ENCODE measurements at places on chromosomes 1 and 21.

- no peak for DNase-seq
Measured at GRCh38 chr1:165375623-165376022, 19.1 kb upstream of the LMX1A start.

DNA sequence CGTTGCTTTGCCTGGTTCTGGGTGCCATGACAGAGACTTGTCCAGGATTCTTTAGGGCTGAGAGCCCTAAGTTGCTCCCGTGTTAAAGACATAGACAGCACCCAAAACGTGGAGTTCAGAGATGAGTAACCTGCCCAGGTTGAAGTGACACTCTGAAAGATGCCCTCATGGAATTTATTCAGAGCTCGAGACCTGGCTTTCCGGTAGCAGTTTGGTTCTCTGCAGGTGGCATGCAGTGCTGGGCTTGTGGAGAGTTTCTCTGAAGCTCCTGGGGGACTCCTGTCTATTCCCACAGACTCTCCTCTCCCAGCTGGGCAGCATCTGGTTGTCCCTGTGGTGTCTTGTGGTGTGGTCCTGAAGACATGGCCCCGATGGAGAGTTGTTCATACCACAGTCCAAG is 241.0 kb downstream of the RHOU start:
- DNase-seq = no peak

GRCh38 chr1:31272369-31272768 is 24.2 kb downstream of the SNRNP40 start:
- no peak for DNase-seq

DNA sequence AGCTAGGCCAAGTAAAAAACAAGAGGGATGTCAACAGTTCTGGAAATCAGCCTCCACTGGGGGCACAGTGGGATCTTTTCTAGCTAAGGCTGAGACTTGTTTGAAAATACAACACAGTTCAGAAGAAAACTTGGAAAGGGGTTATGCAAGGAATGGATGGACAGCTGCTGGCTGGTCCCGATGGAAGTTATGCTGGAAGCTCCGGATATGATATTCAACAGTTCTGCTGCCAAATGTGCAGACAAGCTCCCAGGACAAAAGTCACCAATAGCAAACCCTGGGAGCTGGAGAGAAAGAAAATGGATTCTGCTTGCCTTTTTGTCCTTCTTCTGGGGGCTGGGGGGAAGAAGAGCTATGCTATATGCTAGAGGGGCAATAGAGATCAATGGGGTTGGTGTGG is 14.3 kb downstream of the LMX1A start:
- no peak for DNase-seq

- no peak for DNase-seq
Measured at GRCh38 chr1:183873642-183874041, 68.7 kb downstream of the RGL1 start.

- DNase-seq = no peak
Measured at GRCh38 chr1:34781071-34781843, at the start of gene GJB3. TSS of gene GJB3 (plus strand) at chr1:34781214. CDS start at chr1:34784763, 3,549 bp downstream.

GRCh38 chr1:197787056-197787455 is 11.8 kb upstream of the DENND1B start:
- no peak for DNase-seq

DNA sequence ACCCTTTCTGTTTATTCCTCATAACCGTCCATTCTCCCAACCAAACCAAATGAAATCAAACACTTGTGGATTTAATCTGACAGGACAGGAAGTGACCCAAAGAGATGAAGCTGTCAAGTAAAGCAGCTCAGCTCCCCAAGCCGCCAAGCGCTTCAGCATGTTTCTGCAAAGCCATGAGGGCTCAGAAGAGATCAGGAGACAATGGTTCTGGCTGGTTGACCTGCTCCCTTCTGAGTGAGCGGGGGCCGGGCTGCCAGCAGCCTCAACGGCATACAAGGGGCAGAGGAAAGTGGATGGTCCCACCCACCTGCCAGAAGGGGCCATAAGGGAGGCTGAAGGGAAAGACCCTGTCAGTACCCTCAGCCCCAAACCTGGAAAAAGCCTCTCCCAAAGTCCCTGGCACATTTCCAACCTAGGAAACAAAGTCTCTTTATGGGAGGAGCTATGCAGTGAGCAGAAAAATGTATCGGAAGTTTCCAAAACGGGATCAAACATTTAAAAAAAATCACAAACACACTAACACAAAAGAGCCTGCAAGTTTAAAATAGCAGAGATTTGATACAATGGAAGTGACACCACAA is 45.4 kb downstream of the SLC45A1 start:
- no peak for DNase-seq

DNA sequence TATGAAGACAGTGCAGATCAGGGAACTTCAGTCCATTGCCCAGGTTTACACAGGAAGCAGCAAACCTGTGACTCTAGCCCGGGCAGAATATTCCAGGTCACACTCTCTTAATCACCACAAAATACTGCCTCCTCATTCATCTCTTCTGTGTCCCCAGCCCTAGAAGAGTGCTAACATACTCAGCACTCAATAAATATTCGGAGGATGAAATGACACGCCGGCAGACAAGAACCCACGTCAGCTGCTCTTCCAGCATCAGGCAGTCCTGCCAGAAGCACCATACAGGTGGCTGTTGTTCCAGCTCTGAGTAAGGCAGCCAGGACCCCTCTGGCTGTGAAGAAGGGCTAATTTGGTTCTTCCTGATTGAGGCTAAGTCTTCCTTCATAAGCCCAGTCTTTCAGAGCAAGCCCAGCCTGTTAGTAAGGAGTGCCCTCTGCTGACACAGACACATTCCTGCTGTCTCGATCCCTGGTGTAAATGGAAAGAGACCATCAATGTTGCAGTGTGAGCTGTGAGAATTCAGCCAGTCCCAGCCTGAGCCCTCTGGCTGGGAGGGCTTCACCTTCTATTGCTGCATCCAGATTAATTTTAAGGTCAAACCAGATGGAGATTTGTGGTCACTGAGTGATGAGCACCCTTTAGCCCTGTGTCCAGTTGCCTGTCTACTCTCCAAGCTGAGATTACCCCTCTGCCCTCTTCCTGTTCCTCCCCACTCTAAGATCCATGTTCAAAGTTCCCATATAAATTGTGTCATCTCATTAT is 45.0 kb upstream of the KIRREL1 start:
- DNase-seq = no peak

GRCh38 chr1:103142461-103142860 is 34.1 kb upstream of the COL11A1 start:
- DNase-seq = no peak

GRCh38 chr1:66438062-66438461 is 95.9 kb upstream of the SGIP1 start:
- DNase-seq = no peak

GRCh38 chr1:239169276-239169675 is 217.1 kb upstream of the CHRM3 start:
- DNase-seq = no peak

GRCh38 chr1:218488986-218489385 is 143.8 kb downstream of the TGFB2 start:
- DNase-seq = no peak

DNA sequence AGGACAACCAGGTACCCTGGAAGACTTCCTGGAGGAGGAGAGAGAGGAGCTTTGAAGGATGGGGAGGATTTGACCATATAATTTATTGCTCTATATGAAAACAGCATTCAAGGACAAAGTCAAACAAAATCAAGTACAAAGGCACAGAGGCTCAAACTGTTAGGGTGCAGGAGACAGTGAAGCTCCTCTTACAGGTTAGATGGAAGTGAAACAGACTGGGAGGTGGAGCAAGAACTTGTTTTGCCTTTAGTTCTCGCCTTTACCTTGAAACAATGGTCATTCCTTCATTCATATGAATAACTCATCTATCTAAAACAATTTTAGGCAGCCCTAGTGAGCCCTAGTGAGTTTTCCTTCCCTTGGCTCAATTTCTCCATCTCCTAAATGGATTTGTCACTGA is 199.6 kb downstream of the HIVEP3 start:
- no peak for DNase-seq

GRCh38 chr21:26572076-26572701 is 897 bp downstream of the CYYR1 start:
- DNase-seq = no peak

DNA sequence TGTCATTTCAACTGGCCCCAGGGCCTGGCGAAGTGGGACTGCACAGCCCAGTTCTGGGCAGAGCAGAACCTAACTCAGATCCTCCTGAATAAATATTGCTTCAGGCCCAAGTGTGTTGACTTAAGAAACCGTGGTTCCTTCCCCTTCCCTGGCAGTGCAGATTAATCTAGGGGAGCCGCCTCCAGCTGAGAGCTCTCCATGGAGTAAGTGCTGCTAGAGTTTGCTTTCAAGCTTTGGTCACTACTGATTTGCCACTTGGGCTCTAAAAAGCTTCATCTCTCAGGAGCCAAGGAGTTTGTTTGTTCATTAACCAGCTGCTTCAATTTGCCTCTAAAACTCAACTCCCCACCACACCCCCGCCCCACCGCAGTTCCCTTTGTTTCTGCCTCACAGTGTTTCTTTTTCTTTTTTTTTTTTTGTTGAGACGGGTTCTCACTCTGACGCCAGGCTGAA is 112.1 kb downstream of the DTL start:
- DNase-seq = no peak

- DNase-seq = no peak
Measured at GRCh38 chr1:165119086-165119485, 237.4 kb downstream of the LMX1A start.

GRCh38 chr21:44738621-44739020 is 27.2 kb upstream of the TSPEAR start:
- DNase-seq = no peak

- DNase-seq = no peak
Measured at GRCh38 chr1:41456847-41457540, 27.5 kb downstream of the EDN2 start.

DNA sequence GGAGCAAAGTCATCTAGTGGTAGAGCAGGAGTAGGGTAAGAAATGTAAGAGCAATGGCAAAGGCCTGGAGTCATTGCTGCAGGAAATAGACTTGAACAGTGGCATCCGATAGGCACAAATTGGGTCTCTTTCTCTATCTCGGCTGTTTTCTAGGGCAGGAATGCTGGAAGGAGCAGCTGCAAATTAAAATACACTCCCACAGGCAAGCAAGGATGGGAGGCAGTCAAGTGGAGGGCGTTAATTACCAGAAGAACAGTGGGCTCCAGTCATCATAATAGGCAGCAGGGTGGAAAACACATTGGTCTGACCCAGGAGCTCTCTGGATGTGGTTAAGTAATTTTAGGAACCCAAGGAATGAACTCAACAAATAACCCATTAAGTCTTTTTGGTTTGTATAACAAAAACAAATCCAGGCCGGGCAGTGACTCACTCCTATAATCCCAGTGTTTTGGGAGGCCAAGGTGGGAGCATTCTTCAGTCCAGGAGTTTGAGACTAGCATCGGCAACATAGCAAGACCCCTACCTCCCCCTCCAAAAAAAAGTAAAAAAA is 7.8 kb upstream of the TDRD5 start:
- DNase-seq = no peak

- DNase-seq = no peak
Measured at GRCh38 chr1:40785446-40785845, 1.9 kb downstream of the KCNQ4 start.

GRCh38 chr1:225973158-225973557 is 26.0 kb downstream of the SDE2 start:
- DNase-seq = no peak

DNA sequence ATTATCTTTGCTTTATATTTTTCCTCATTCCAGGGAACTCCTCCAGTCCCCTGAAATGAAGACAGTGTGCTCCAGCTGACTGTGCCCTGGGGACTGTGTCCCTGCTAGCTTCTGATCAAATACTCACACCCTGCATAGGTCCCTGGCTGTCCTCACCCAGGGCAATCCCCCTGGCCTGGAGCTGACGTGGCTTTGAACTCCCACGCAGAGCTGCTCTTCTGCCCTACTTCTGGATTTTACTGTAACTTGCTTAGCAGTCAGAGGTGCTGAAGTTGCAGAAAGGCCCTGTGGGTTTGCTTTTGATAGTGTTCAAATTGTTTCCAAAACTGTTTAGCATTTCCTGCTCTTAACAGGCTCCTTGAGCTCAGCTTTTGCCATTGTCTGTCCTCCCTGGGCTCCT is 186.5 kb downstream of the FASLG start:
- no peak for DNase-seq

DNA sequence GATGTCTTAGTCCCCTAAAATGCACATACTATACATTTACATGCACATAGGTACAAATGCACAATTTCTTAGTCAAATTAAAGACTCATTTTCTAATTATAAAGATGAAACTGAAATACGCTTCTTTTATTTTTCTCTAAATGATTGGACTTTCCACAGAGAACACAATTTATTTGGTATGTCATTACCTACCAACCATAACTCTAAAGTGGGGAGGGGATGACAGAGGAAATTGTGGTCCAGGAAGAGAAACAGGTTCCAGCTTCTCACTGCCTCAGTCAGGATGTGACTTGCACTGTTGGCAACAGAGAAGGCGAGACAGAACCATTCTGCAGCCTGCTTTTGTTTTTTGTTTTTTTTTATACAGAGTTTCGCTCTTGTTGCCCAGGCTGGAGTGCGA is 1189.2 kb downstream of the PLA2G4A start:
- DNase-seq = no peak

- no peak for DNase-seq
Measured at GRCh38 chr1:240508950-240509349, 103.0 kb downstream of the GREM2 start.

GRCh38 chr1:202807926-202808757 is at the start of gene KDM5B:
TSS of gene KDM5B (minus strand) at chr1:202808421. CDS start at chr1:202808305, 116 bp downstream.
- peak; percentile 41 for DNase-seq

DNA sequence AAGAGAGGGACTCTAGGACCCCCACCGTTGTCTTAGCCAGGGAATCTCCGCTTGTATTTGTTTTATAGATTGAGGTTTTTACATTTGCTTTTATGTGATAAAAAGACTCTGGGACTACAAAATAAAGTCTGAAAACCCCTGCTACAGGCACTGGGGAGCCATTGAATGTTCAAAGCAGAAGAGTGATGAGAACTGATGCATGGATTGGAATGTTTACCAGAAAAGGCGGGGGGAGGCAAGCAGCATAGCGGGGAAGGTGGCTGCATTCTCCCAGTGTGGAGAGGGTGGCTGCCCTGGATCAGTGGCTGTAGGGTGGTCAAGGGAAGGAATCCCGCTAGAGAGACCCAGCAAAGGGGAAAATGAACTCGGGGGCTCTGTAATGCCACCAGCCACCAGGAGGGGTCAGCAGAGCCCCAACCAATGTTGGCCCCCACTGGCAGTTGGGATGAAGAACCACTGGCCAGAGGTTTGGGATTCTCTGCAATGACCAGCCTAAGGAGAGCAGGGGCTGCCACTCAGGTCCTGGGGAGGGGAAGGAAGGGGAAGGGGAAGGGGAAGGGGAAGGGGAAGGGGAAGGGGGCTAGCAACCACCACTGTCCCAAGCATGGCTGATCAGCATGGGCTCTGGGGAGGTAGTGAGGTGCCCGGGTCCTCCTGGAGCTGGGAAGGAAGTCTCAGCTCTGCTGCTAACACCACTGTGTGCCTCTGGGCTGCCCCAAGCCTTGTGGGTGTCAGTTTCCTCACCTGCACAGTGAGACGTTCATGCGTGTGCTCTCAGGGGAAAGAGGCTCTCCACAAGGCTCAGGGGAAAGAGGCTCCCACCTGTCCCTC is 19.2 kb upstream of the PEF1 start:
- DNase-seq = peak; percentile 30

DNA sequence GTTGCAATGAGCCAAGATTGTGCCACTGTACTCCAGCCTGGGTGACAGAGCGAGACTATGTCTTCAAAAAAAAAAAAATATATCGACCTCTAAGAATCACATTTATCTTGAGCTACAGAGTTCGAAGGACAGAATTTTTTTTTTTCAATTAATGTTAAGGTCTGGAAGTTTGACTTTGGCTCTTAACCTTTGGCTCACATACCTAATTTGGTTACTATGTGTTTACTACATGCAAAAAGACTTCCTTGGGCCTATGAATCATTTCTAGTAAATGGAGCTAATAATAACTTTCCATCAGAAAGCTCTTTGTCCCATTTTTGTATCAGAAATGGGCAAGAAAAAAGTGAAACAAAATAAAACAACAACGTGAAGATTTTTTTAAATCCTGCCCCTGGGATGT is 351.2 kb downstream of the SMYD3 start:
- no peak for DNase-seq

All from C1 segment of cervical spinal cord (tissue), 14 donors.